ENCODE measurements at places on chromosomes 5 and 9. TPM values are rescaled to one million over a fixed set of nuclear protein-coding genes. Genes with fewer than 3 reads are reported as not detected.

- DNase-seq, result no peak
Observed at GRCh38 chr9:33101104-33101951, 24.9 kb upstream of the SMU1 start.

Gene ZNF883
- 0.97 TPM for total RNA-seq

GRCh38 chr5:136203303-136203922, 10.5 kb upstream of the SMIM32 start:
- no peak for DNase-seq

GRCh38 chr9:126154869-126155268, 171.8 kb upstream of the MVB12B start:
- no peak for DNase-seq

DNA sequence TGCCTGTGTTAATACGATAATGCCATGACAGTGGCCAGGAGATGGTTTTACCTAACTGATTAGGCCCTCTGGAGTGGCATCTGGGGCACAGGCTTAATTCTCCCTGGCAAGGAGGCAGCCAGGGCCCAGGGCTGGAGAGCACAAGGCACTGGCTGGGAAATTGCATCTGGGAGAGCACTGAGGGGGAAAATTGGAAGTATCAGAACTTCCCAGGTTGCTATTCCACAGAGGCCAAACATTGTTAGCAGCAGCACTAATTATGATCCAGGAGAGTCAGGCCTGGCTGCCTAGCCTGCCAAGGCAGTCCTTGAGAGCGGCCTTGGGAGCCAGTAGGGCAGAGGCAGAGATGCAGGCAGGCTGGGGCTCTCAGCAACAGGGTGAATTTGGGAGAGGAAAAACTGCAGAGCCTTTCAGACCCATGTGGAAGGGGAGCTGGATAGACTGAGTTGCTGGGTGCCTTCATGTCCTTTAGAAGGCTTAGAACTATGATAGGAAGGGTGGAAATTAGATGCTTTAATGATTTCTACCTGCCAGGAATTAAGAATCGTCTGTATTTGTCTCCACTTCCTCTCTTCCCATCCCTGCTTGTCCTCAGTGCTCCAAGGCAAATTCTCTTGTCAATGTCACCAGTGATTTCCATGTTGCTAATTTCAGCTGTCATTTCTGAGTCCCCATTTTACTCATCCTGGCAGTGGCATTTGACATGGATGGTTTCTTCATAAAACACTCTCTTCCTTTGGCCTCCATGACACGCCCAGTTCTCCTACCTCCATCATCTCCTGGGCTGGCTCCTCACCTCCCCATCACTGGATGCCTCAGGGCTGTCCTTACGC, 56.1 kb upstream of the HSPA9 start:
- no peak for DNase-seq

DNA sequence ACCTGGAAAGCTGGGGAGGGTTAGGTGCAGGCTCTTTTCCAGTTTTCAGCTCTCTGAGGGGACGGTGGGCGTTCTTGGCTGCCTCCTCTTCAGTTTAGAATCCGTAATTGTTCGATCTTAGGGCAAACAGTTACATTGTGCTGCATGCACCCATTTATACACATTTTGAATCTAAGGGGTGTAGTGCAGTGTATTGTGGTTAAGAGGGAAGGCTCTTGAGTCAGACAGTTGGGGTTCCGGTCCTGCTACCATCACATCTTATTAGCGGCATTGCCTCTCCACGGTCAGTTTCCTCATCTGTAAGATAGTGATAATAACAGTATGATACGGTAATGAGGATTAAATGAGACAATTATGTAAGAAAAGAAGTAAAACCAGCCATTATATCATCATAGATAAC, 625 bp downstream of the EXOSC2 start:
- no peak for DNase-seq

DNA sequence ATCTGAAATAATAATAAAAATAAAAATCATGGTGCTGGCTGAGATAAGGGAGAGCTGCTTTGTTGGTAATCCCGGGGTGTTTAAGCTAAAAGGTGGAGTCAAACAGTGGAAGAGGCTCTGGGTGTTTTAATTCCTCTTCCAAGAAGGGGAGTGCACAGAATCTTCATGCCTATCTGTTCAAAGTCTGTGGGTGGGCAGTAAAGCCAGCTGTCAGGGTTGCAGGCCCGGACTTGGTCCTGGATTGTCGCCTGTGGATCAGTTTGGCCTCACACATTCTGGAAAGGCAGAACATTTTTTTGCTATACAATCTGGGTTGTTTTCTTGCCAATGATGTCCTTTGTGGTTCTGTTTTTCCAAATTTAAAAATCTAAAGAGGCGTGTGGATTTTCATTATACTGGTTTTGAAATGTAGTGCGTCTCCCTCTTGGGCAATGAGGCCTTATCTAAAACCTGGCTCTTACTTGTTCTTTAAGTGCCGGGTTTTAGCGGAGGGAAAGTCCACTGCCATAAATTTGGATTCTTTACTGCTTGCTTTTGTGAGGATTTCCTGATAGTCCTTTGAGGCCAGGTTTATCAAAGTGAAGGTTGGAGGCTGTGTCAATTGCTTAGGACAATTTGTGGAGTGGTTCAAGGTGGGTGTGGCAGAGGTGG, 5.8 kb downstream of the ANKDD1B start:
- DNase-seq, result no peak

DNA sequence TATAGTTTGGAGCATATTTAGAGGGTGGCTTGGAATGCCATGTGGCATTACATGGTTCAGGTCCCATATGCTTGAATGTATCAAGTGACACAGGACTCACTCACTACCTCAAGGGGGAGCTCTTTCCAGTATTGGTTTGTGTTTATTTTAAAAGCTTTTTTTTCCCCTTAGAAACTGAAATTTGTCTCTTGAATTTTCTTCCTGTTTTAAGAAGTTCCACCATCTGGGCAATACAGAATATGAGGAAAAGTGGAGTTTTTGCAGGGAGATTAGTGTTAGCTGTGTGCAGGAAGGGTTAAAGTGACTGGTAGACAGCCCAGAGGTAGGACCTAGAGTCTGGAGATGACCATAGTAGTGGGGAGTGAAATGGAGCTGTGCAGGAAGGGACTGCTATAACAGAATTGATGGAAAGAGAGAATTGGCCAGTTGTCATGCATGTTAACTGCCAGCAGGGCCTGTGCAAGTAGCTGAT, 36.6 kb downstream of the CTNNA1 start:
- DNase-seq, result peak; percentile 60

Gene WDR36
- total RNA-seq, result 24.8 TPM

- peak; percentile 26 for DNase-seq
Observed at GRCh38 chr9:2621722-2622460, at the start of gene VLDLR. Gene VLDLR, plus strand, starts transcription at chr9:2621787. Its CDS starts 403 bp downstream, at chr9:2622190.

DNA sequence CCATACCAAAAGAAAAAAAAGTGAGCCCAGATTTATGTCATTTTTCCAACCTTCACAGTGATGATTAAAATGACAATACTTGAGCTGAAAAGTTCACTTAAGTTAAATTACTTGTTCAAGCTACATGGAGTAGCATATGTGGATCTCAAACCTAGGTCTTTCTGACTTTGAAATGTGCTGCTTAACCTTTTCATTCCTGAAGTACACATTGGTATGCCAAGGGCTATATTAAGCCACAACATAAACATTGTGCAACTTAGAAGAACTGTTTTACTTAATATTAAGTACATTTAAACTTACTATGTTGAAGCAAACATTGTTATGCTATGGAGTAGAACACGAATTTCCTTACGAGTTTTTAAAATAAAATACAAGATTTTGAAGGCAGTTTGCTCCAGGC, 105.0 kb downstream of the GIN1 start:
- DNase-seq, result no peak

- no peak for DNase-seq
Observed at GRCh38 chr5:158068964-158069363, 210.0 kb upstream of the CLINT1 start.

Data from natural killer cell (primary cell).